ENCODE measurements at places on chromosomes 2 and 18.

- no peak for DNase-seq
Observed at GRCh38 chr18:57649556-57650500, 28.2 kb upstream of the NARS1 start.

DNA sequence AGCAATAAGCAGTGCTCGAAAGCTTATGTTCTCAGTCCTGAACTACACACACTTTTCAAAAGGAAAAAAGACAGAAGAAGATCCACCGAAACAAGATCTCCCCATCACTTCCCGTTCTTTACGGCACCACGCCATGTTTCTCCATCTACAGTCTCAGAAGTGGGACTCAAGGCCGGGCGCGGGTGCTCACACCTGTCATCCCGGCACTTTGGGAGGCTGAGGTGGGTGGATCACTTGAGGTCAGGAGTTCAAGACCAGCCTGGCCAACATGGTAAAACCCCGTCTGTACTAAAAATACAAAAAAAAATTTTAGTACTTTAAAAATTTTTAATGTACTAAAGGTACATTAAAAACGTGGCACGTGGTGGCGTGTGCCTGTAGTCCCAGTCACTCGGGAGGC, 31.2 kb downstream of the ZNF516 start:
- no peak for DNase-seq

DNA sequence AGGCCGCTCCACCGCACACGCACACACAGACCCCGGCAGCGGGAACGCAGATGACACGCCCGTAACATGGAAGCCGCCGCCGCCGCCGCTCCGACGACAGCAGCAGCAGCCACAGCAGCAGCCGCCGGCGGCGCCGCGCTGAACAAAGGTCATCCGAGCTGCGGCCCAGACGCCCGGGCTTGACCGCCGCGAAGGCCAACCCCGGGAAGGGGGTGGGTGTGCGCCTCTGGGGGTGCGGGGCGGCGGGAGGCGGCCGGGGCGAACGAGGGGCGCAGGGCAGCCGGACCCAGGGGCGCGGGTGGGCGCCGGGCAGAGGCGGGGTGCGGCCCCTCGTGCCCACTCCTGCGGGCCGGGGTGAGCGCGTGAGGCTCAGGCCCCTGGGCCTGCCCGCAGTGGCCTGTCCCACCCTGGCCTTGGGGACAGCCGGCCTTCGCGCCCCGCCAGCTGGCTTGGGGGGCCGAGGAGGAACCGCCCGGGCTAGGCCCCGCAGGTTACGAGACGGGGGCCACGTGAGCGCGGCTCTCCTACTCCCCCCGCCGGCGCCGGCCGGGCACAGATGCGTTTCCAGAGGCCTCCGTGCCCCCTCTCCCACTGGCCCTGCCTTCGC, 1.0 kb upstream of the ZNF532 start:
- no peak for DNase-seq

DNA sequence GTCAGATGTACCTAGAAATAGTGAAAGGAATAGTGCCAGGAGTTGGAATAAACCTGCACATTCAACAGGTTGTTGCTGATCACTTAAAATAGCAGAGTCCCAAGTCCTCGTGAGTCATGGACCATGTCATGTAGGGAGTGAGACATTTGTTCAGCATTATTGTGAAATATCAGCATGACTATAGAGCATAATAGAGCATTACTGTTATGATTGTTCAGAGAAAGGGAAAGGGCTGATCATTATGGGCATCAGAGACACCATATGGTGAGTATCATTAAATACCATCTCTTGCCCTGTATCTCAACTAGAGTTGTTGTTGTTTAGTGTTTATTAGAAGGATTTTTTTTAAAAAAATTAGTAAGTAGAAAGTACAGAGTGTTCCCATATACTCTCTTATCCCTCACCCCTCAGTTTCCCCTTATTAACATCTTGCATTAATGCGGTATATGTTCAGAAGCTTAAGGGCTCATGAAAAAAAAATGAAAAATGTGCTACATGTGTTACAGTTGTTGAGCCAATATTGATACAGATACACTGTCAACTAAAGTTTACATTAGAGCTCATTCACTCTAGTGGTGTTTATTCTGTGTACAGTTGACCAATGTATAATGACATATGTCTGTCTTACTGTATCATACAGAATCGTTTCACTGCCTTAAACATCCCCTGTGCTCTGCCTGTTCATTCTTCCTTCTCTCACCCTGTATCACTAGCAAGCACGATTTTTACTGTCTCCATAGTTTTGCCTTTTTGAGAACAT, 5.7 kb downstream of the ELAC1 start:
- DNase-seq = no peak

DNA sequence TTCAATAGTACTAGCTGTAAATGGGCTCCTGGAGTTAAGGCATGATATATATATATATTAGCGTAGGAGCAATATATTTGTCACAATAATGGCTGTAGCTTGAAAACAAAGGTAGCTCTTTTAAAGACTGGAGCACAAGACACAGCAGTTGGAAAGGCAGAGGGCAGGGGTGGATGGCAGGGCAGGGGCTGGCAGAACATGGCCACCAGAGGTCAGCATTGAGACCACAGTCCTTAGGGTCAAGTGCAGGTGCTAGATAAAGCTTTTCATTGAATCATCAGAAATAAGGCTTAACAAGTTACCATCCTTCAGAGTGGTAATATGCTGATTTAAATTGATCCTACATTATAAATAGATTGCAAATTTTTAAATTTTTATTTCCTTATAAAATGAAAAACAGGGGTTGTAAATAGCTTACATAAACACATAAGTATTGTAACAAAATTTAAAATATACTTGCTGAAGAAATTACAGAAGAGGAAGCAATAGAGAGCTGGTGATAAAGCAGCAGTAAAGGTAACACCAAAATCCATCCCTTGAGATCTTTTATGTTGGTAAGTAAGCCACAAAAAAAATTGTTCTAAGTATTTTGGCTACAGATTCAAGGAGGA, 161.2 kb upstream of the PIEZO2 start:
- no peak for DNase-seq

GRCh38 chr2:100747996-100748615, 71.8 kb upstream of the NPAS2 start:
- no peak for DNase-seq

DNA sequence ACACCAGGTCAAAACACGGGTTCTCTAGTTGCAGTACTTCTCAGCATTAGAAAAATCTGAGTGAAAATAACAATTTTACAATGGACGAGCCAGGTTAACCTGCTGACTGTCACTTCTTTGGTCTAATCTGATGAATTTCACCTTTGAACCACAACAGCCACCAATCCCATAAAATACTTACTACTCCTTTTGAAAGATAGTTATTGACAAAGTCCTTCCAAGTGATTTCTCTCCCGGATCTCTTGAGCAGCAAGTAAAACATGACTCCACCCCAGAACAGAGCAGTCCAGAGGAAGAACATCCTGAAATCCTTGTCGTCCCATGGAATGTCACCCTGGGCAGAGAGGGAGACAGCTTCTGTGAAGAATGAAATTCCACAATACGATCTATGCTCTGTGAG, 10.2 kb downstream of the AFG3L2 start:
- no peak for DNase-seq

DNA sequence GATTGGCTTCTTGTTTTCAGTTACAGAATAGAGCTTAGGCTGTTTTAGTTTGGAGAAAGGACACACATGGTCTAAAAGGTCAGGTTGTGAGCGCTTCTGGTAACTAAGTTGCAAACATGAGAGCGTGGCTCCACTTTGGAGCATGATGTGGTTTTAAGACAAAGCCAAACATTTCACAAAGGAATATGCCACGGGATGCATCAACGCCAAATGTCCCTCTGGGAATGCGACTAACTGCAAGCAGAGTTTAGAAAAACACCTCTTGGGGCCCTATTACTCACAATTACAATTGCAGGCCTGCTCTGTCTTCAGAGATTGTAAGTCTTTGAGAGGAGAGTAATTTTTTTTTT, 25.4 kb downstream of the MYO7B start:
- DNase-seq = no peak

DNA sequence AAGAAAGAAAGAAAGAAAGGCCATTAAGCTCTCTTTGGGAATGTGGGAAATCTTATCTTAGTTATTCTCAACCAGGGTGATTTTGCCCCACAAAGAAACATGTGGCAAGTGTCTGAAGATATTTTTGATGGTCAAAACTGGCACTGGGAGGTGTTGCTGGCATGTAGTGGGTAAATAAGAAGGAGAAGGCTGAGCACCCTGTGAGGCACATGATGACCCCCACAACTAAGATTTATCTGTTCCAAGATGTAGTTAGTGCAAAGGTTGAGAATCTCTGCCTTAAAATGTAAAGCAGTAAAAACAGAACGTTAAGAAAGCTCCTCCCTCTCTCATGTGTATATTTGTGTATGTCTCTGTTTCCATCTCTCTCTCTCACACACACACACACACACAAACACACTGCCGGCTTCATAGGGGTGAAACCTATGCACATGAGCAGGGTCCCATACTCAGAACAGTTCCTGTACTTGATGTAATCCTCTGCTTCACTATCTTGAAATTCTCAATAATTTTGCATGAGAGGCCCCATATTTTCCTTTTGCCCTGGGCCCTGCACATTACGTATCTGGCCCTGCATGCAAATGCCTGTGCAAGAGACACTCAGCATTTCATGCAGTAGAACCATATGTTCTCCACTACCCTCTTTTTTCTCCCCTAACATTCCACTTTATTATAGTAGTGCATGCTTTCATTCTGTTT, 94.3 kb downstream of the MREG start:
- DNase-seq = no peak

GRCh38 chr2:194464964-194465638, 1191.9 kb upstream of the SLC39A10 start:
- no peak for DNase-seq

DNA sequence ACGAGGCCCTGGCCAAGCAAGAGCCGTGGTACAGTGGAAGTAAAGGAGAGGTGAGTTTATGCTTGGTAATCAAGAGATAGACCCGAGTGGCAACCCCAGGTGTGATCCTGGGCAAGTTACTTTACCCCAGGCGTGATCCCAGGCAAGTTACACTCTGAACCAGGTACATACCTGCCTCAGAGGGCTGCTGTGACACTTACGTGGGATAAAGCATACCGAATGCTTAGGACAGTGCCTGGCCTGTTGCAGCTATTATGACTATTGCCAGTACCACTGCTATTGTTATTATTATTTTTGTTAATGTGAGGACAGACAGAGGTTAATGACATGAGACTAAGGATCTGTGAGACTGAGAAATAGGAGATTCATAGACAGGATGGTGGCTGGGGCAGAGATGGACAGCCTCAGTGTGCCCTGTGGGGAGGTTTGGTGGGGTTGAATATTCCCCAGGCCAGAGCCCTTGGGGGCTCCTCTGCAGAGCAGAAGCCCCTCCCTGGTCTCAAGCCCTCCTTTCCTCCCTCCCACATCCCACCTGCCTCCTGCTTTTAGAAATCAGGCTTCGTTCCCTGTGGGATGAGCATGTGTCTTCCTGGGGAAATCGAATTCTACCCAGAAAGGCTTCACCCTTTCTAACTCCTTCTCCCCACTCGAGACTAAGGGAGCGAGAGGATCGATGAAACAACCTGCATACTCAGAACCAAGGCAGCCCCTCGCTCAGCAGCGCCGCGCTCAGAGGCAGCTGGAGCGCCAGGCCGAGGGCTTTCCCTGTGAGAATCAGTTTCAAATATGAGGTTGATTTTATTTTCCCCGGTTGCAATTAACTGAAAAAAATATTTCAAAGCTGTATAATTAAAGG, 62.0 kb upstream of the SIX3 start:
- no peak for DNase-seq

DNA sequence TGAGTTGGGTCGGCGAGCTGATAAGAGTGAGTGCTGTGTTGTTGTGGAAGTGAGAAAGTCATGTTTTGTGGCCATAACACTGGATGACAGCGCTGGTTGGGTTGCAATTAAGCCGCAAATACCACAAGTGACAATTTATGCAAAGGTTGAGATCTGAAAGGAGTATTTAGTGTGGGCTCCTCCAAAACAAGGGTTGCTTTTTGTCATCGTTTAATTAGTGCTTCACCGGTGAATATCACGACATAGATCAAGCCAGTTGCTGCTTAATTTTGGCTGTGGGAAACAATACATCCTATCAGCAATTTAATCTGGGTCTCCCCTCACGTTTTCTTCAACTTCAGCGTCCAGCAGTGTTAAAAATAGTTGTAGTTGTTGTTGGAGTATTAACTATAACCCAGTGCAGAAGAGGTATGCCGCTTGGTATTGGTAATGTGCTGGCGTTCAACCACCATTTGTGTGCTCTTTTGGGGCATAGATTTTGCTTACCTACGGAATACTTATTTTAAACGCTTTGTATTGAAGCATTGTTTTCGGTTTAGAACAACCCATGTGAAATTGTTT, 662 bp downstream of the ACVR2A start:
- no peak for DNase-seq

DNA sequence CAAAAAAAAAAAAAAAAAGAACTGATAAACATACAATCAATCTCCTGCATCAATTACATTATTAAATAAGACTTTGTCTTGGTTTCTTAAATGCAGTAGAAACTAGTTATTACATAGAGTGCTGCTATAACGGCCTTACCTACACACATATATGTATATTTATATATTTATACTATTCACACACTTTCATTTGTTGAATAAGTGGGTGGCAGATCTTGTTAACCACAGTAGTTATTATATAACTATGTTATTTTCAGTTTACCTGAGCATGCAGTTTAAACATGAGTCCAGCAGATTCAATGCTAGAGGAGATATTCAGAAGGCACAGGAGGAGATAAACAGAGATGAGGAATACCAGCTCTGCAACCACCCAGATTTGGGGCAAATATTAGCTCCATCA, 81.5 kb upstream of the CD226 start:
- no peak for DNase-seq

DNA sequence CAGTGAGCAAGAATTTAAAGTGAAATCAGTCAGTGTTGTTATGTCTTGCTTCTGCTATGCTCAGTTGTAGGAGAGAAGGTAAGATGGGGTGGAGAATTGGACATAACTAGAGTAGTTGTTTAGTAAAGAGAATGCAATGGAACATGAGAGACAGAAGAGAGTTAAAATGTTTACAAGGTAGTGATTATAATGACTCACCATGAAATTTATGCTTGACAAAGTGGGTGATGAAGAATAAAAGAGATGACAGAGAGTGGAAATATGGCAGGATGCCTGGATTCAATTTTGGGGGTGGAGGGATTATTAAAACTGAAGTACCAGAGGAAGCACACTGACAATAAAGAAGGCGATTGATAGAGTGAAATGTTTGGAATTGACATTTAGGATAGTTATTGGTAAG, 10.6 kb downstream of the SCG2 start:
- DNase-seq = no peak

All from esophagus squamous epithelium (tissue), 5 donors.